ENCODE measurements at places on chromosomes 13 and 19.

- DNase-seq = no peak
These were observed 1533.3 kb upstream of the SPRY2 start for GRCh38 chr13:81874253-81874652.

GRCh38 chr19:49546825-49547565 lies 19.2 kb downstream of the RCN3 start:
- DNase-seq = peak; percentile 91

GRCh38 chr19:49591731-49592485 lies 926 bp downstream of the PRR12 start:
- DNase-seq = peak; percentile 63

DNA sequence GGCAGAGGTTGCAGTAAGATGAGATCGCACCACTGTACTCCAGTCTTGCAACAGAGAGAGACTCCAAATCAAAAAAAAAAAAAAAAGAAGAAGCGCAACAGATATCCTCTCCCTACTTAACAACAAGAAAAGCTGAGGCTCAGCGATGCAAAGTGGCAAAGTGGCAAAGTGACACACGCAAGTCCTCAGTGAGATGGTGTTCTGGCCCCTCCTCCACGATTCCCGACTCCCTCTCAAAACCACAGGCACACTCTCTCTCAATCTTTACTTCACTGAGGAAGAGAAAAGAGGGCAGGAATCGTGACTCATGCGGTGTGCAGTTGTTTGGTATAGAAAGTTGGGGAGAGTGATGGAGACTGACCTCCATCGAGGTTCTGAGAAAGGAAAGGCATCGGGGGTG lies 12.6 kb downstream of the FFAR2 start:
- no peak for DNase-seq

GRCh38 chr19:49929121-49929610 lies at the start of the genes ATF5 and NUP62:
Gene ATF5 (plus strand): TSS chr19:49929205. CDS start chr19:49930851, 1,646 bp downstream.
Gene NUP62 (minus strand): TSS chr19:49929504. CDS start chr19:49909807, 19,697 bp downstream.
- peak; percentile 90 for DNase-seq

- no peak for DNase-seq
These were observed 44.8 kb downstream of the PEX11G start for GRCh38 chr19:7444042-7444441.
